ENCODE measurements at places on chromosomes 1 and 21.
A peak's percentile ranks its signal among the peaks of the same experiment; 100 is the strongest.

GRCh38 chr1:16050328-16050727 is 6.7 kb downstream of the CLCNKB start:
- no peaks in the 10 kb centered on the region for H3K36me3 ChIP-seq
- no peak for DNase-seq

DNA sequence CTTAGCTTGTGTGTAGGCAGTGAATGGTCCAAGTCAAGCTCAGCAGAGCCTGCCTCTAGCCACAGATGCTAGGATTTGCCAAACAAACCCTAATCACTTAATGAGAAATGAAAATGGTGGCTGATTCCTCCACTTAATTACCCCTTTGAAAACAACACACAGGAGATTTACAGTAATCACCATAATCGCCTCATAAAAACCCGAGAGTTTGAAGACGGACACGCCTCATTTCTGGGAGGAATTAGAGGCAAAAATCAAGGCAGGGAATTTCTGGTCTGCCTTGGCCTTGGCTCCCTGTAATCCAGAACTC is 16.3 kb upstream of the FOXE3 start:
- no peaks in the 10 kb centered on the region for H3K36me3 ChIP-seq
- no peaks in the 10 kb centered on the region for H3K4me1 ChIP-seq
- H3K4me3 ChIP-seq = no peak overlapping the region
- DNase-seq = no peak

DNA sequence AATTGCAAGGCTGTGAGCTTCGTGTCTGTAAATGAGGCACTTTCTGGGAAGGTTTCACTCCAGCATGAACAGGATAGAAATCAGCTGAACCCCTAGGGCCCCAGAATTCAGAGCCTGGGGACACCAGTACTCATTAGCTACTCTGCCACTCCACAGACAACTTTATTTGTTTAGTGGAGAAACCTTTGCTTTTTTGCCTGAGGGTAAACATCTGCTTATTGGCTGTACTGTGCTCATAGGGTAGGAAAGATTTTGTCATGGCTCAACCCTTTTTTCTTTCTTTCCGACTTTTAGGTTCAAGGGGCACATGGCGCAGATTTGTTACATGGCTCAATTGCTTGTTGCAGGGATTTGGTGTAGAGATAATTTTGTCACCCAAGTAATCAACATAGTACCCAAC is 138.4 kb upstream of the BACE2 start:
- DNase-seq = no peak
- H3K27ac ChIP-seq = no peak overlapping the region
- peaks cover 10% of the 10 kb centered on the region for H3K27me3 ChIP-seq
- H3K4me3 ChIP-seq = no peak overlapping the region
- no peaks in the 10 kb centered on the region for H3K4me1 ChIP-seq
- no peaks in the 10 kb centered on the region for H3K36me3 ChIP-seq

DNA sequence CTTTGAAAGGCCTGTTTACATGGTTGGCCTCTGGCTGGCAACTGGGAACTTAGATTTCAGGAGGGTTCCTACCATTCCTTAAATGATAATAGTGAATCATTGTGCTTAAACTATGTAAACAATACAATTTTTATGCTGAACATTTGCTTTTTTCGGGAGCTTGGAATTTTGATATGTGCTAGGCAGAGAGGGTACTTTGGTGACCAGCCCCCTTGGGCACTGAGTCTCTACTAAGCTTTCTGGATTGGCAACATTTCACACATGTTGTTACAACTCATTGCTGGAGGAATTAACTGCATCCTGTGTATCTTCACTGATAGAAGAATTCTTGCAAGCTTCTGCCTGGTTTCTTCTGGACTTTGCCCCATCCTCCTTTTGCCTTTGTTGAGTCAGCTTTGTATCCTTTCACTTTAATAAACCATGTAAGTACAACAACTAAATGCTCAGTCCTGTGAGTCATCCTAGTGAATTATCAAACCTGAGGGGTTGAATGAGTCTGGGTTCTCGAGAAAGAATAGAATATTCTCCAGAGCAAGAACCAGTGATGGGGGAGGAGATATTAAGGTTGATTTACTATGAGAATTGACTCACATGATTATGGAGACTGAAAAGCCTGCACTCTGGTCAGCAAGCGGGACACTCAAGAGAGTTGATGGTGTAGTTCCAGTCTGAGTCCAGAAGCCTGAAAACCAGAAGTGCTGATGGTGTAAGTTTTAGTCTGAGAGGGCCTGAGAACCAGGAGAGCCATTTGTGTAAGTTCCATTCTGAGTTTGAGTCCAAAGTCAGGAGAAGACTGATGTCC is 3.1 kb upstream of the SLC16A4 start:
- H3K4me1 ChIP-seq = no peaks in the 10 kb centered on the region
- H3K27me3 ChIP-seq = no peaks in the 10 kb centered on the region
- H3K27ac ChIP-seq = no peak overlapping the region
- no peak for DNase-seq
- H3K4me3 ChIP-seq = no peak overlapping the region

DNA sequence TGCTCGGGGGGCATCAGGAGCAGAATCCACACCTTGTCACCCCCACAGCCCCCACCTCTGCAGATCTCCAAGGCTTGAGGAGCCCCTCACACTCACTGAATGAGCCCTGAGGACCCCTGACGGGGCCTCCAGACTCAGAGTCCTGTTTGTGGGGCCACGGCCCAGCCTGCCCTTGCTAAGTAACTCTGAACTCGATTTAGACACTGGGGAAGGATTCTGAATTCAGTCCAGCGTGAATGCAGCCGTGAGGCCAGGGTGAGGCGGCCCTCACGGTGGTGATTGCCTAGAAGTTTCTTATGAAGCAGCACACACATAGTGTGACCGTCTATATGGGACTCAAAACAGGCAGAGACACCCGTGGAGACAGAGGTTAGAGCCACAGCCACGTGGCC is 58.9 kb upstream of the ADARB1 start:
- H3K4me1 ChIP-seq = peaks cover 7% of the 10 kb centered on the region
- peaks cover 83% of the 10 kb centered on the region for H3K27me3 ChIP-seq
- peaks cover 2% of the 10 kb centered on the region for H3K36me3 ChIP-seq

DNA sequence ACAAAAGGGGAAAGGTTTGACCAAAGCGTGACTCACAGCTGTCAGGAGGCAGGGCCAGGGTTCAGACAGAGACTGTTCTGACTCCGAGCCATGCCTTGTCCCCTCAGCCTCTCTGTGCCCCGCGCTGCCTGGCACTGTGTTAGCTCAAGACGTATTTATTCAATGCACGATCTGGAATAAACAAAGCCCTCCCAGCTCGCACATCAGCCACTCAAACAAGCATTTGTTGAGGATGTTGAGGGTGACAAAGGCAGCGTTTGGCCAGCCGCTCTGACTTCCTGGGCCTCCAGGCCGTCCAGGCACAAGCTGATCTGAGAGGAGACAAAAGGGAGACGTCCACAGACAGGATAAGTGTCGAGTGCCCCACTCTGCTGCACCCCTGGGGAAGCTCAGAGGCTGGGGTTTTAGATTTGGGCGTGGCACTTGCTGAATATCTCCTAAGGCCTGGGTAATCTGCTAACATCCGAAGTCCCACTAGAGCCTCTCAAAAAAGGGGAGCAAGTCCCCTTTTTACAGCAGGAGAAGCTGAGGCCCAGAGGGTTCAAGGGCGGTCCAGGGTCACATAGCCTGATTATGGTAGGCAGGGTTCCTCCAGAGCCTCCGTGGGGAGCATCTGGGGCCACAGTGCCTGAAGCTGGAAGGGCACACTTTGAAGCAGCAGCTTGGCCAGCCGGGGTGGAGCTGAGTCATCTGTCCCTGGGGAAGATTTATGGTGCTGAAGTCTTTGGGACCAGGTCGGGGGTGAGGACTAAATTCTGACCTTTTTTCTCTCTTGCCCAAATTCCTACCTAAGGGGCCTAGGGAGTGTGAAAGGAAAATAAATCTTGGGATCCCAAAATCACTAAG is 95.9 kb downstream of the SPSB1 start:
- peaks cover 3% of the 10 kb centered on the region for H3K36me3 ChIP-seq
- H3K4me3 ChIP-seq = no peak overlapping the region
- no peak for DNase-seq
- no peak overlapping the region for H3K27ac ChIP-seq
- peaks cover 60% of the 10 kb centered on the region for H3K27me3 ChIP-seq

DNA sequence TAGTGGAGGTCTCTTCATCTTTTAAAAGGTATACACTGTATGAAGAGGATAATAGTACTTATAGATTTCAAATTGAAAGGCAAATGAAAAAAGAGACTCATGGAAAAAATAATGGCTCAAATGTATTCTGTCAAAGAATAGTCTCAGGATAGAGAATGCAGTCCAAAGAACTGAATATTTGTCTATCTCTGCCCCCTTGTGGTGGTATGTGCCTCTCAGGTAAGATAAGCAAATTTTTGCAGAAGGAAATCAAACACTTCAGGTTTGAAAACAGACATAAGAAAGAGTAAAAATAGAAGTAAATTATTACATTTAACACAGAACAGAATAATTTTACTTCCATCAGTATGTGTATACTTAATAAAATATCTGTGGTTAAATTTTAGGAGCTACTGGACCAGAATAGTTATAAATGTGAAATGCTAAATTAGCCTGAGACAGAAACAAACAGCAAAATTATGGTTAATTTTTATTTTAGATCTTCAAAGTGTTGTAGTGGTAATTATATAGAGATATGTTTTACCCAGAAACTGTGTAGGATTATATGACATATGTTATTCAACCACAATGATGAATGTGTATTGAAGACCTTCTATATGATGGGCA is 164.4 kb upstream of the PALMD start:
- no peak overlapping the region for H3K27ac ChIP-seq
- H3K4me3 ChIP-seq = no peak overlapping the region
- H3K4me1 ChIP-seq = no peaks in the 10 kb centered on the region
- no peaks in the 10 kb centered on the region for H3K36me3 ChIP-seq

DNA sequence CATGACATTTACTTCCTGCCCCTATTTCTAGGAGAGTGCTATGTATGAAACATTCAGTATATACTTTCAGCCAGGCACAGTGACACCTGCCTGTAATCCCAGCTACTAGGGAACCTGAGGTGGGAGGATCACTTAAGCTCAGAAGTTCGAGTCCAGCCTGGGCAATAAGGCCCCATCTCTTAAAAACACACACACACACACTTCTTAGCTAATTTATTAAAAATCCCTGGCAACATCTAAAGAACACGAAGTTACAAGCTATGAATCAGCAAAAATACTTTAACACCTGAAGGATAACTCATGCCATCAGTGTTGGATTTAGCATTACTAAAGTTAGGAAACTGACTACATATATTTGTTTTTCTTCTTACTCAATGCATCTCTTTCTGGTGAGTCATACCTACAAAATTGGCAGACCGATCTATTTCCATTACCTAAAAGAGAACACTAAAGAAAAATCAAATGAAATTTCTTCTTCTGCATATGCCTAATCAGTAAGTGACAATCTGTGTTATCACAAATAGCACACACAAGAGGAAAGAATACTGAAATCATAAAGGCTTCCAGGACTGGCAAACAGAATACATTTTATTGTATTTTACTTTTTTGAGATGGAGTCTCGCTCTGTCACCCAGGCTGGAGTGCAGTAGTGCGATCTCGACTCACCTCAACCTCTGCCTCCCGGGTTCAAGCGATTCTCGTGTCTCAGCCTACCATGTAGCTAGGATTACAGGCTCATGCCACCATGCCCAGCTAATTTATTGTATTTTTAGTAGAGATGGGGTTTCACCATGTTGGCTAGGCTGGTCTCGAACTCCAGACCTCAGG is 41.4 kb downstream of the RNF115 start:
- no peak for DNase-seq
- peak overlapping the region; percentile 25 for H3K27ac ChIP-seq
- H3K27me3 ChIP-seq = no peaks in the 10 kb centered on the region
- H3K36me3 ChIP-seq = peaks cover 25% of the 10 kb centered on the region

DNA sequence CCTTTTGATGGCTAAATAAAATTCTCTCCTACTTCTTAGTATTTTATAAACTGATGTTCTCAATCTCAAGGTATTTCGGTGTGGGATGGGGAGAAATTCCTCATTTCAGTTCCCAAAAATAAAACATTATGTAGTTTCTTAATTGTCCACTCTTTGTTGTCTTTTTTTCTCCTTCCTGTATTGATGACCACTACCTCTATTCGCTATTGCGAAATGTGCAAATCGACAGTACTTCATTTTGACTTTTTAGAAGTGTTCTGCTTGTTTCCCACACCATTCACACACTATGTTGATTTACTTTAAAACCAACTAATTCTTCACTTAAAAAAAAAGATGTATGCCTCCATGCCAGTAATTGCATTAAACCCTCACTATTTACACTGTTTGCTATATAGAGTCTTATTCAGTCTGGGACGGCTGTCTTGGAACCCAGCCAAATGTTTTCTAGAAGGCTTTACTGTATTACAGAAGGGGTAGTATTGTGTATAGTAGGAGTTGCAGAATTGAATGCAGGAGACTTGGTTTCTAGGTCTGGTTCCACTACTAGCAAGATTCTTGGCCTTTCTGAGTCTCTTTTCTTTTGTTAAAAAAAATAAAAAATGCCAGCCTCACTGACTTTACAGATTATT is 5.6 kb downstream of the RNF2 start:
- H3K36me3 ChIP-seq = peaks cover 3% of the 10 kb centered on the region
- H3K4me1 ChIP-seq = peaks cover 61% of the 10 kb centered on the region
- H3K4me3 ChIP-seq = no peak overlapping the region
- H3K27me3 ChIP-seq = no peaks in the 10 kb centered on the region

DNA sequence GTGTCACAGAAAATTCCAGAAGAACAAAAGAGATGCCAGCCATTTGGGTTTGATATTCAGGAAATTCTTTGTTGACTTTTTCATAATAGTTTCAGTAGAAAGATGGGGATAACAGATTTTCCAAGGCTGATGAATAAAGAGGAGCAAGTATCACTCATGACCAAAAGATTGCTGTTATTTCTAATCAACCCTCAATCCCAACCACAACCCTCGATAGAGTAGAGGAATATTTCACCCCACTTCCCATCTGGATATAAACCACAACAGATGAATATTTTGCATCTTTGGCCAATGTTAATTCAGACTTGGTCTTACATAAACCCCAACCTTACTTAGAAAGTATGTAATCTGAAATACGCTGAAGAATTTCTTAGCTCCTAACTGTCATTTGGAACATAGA is 232.4 kb downstream of the SEC16B start:
- H3K36me3 ChIP-seq = no peaks in the 10 kb centered on the region
- H3K4me1 ChIP-seq = no peaks in the 10 kb centered on the region
- no peak for DNase-seq
- H3K27ac ChIP-seq = no peak overlapping the region

DNA sequence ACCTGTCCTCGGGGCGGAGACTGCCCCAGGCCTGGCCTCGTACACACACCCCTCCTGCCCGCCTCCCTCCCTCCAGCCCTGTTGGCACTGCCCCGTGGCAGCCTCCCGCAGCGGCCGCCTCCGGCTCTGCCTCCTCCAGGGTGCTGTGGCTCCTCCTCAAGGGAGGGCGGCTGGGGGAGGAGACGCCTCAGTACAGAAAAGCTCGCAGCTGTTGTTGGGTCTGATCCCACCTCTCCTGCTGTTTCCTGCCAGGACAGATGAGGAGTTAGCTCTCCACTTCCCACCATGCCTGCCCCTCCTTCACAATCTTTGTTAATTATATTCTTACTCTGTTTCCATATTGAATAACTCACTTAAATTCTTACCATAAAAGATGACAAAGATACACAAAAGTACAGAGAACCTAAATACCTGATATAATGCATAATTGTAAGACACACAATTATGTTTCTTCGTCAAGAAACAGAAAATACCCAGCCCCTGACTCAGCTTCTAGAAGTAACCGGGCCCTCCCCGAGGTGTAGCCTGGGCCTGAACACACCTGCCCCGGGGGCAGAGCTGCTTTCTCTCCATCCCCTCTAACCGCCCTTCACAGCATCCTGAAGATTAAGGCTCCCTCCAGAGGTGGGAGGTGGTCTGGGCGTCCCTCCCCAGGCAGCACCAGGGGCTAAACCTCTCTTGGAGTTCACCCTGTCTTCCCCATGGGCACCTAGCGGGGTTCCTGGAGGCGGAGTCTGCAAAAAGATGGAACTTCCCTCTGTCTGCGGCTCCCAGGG is 30.6 kb upstream of the COL6A1 start:
- H3K27me3 ChIP-seq = peaks cover 58% of the 10 kb centered on the region
- DNase-seq = no peak
- no peak overlapping the region for H3K27ac ChIP-seq
